ENCODE measurements at places on chromosomes 13 and 19.

DNA sequence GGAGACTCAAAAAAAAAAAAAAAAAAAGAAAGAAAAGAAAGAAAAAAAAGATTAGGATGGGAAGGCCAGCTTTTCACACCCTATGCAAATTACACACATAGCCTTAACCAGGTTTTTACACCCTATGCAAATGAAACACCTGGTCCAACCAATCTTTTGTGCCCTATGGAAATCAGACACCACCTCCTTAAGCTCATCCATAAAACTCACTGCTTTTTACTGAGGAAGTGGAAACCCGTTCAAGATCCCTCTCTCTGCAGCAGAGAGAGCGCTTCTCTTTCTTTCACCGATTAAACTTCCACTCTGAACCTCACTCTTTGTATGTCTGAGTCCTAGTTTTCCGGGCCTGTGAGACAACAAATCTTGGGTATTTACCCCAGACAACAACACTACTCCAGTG lies 25.3 kb upstream of the HOMER3 start:
- DNase-seq, result no peak

DNA sequence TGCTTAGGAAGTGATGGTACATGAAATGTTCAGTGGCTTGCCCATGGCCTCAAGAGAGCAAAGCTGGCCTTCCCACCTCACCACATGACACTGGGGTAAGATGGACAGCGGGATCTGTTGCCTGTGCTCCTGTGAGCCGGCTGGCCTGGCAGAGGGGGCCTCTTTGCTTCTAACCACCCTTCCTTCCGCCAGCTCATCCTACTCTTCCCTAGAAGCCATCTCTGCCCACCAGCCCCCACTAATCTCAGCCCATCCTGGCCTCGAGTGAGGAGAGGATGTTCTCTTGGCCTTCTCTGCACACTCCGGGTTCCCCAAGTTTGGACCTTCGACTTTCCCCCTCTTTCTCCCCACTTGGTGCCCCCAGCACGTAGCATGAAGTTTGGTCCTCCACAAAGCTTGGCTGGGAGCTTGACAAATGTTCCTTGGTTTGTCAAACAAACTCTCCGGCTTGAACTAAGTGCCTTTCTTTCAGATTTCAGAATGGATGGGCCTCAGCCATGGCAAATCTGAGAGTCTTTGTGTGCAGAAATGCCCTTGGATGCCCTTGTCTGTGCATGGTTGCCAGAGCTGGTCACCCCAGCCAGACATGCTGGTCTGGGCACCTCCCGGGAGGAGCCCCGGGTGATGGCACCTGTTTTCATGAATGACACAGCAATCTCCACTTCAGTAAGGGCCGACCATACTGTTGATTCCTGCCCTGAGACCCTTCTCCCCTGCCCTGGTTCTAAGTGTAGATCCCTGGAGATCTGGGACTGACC lies 145.5 kb downstream of the URI1 start:
- DNase-seq, result no peak

DNA sequence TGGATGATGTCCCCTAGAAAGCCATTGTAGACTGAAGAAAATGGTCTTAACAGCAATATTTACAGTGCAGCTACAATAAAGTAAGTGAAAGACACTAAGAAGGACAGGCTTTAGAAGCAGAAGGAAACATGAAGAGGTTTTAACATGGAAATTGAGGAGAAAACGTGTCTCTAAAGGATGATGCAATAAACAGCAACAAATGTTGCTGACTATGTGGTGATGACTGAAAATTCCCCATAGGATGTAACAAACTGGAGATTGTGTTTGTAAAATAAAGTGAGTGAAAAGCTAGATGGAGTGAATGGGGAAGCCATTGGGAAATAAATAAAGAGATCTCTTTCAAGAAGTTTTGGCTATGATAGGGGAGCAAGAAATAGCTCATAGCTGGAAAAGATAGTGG lies 186.7 kb upstream of the IPO5 start:
- no peak for DNase-seq

DNA sequence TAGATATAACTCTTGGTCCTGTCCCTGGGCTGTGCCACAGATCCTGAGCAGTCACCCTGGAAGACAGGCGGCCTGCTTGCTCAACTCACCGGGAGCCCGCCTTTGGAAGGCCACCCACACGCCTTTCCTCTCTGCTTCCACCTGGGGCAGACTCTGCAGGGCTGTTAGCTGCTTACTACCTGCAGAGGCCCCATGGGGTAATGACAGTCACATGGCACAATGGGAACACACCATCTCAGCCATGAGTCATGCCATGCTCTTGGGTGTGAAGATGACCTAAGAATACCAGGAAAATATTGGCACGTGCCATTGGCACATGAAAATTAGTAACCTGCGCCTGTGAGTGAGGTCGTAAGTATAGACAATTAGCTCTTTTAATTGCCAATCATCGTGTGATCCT lies 108.6 kb downstream of the COL4A2 start:
- no peak for DNase-seq

- no peak for DNase-seq
These were observed 35.6 kb downstream of the NDFIP2 start for GRCh38 chr13:79516595-79516994.

GRCh38 chr13:97752961-97753668 lies 200.4 kb upstream of the IPO5 start:
- DNase-seq, result no peak

- no peak for DNase-seq
These were observed 119.9 kb downstream of the MAB21L1 start for GRCh38 chr13:35356572-35356971.

- DNase-seq, result no peak
These were observed 140.7 kb upstream of the SPRY2 start for GRCh38 chr13:80481588-80481987.

DNA sequence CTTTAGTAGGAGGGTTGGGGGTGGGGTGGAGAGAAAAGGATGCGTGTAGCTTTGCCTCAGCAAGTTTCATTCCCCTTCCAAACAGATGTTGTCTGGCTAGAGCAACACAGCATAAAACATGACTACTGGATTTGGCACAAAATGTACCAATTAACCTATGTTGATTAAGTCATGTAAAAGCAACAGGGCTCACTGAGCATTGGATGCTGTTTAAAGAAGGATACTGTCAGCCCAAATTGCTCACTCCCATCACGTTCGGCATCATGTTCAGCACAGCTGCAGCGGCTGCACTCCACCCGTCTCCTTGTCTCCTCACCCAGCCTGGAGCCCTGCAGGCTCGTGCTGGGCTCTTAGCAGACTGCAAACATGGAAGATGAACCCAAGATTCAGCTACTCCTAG lies 77.5 kb downstream of the DLEU7 start:
- DNase-seq, result no peak
